Motor neuron (in vitro differentiated cells): ENCODE measurements at places on chromosomes 12 and 14. TPM values are rescaled to one million over a fixed set of nuclear protein-coding genes. Genes with fewer than 3 reads are reported as not detected.

Gene ZNF641
- 22.6 and 23.4 TPM in 2 replicates for total RNA-seq

Gene ASCL1
- 0.20 and 0.22 TPM in 2 replicates for total RNA-seq

Gene NTN4
- 11.2 and 11.4 TPM in 2 replicates for total RNA-seq

Gene DHRS2
- total RNA-seq, result 13.1 and 15.0 TPM in 2 replicates

Gene ANKRD33
- total RNA-seq, result 0.14 and 0.36 TPM in 2 replicates

Gene FZD10
- total RNA-seq, result 0.36 and 1.6 TPM in 2 replicates

Gene HCAR1
- 0.19 TPM in 1 of 2 replicates, not detected in the other for total RNA-seq

Gene CLEC6A
- total RNA-seq, result not detected in 2 replicates

Gene CDCA3
- 31.7 and 36.3 TPM in 2 replicates for total RNA-seq

Gene IL31
- total RNA-seq, result not detected in 2 replicates

Gene PTGDR
- total RNA-seq, result not detected in 2 replicates

Gene SLC10A1
- total RNA-seq, result 0.59 and 0.83 TPM in 2 replicates

Gene MMP19
- total RNA-seq, result 1.1 and 1.4 TPM in 2 replicates

Gene CMTM5
- 0.05 and 0.19 TPM in 2 replicates for total RNA-seq

Gene CAPZA3
- total RNA-seq, result not detected in 2 replicates

Gene CRACR2A
- total RNA-seq, result 0.96 and 1.2 TPM in 2 replicates

Gene PRH2
- 0.78 and 1.2 TPM in 2 replicates for total RNA-seq

Gene CLEC7A
- not detected in 2 replicates for total RNA-seq

Gene LGR5
- not detected in 2 replicates for total RNA-seq

Gene ATXN7L3B
- total RNA-seq, result 26.4 and 27.8 TPM in 2 replicates

Gene SIX4
- 13.7 and 15.4 TPM in 2 replicates for total RNA-seq

Gene KRT77
- total RNA-seq, result 0.34 and 0.38 TPM in 2 replicates

Gene SCN8A
- total RNA-seq, result 12.7 and 18.3 TPM in 2 replicates

Gene TMEM119
- 0.05 and 0.31 TPM in 2 replicates for total RNA-seq
